ENCODE measurements at places on chromosomes 16 and 17.

DNA sequence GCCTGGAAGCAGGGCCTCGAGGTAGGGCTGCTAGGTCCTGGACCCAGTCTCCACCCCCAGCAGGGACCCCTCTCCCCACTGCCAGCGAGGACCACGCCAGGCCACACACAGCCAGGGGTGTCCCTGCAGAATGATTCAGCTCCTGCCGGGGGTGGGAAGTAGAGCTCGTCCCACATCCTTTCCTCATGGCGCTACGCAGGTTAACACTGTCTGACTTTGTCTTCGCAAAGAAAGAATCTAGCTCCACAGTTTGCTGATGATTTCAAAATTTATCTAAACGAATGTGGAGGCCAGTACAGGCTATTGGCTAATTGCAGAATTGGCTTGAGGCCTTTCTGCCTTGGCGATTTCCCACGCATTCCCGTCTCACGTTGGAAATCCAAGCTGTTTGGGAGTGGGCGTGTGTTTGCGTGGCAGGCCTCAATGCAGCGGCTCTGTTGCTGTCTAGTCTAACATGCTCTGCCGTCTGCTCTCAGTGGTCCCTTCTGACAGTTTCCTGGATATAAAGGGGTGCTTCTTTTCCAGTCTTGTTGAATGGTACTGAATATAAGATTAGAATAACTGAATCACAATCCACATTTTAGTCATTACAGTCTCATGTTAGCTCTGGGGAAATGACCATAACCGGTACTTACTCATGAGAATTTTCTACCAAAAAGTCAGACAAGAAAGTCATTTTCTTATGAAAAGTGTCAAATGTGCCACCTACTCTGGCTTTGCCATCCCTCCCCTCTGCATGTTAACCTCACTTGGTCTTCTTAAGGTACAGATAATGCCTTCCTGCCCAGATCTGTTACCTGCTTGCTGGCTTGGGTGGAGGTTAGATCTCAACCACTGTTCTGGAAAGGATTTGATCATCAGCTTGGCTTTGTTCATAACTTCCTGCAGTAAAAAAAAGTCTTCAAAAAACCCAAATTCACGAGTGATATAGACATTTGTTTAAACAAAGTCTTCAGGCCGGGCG is 252.4 kb downstream of the NTN1 start:
- DNase-seq: no peak

DNA sequence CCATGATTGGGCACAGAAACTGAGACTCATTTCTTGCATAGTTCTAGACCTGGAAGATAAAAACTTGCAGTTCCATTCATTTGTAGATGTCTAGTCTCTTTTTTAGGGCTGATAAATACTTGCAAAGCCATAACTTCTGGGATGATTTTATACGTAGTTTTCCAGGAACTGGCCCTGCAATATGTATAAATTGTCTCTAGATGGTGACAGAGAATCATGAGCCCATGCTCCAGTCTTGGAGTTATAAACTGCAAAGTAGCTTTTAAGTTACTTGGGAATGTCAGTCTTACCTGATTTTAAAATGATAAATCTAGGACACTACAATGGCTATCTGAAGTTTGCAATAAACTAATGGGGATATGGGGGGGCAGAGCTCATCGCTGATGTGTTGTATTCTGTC is 3.0 kb upstream of the ADAMTS18 start:
- DNase-seq: no peak

GRCh38 chr16:51655249-51655648 is 504.2 kb upstream of the SALL1 start:
- no peak for DNase-seq

DNA sequence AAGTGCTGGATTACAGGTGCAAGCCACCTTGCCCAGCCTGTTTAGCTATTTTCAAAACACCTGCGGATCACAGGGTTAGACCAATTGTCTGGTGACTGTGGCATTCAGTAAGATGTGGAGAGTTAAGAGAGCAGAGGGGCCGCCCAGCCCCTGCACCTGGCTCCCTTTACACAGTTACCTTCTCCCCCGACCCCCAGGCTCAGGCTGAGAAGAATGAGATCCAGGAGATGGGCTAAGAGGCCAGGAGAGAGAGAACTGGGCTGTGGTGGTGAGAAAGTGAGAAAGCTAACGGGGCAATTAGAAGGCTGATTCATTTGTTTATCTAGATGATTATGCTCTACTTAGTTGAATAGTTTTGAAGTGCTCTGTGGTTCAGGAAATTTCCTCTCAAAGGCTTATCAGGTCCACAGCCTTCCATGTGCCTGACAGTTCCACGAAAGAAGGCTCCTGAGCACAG is 67.8 kb upstream of the AXIN2 start:
- no peak for DNase-seq

DNA sequence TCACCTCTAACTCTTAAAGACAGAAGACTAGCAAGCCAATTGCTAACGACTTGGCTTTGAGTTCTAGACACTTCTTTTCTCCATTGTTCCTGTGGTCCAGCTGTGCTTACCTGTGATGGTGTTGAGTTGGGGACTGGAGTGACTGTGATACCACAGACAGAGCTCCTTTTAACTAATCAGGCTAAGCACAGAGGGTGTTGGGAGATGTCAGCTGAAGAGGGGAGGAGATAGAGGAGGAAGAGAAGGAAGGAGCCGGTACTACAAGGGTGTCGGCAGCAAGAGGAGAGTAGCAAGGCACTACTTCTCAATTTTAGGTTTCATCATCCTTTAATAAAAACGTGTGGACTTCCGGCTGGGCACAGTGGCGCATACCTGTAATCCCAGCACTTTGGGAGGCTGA is 5.1 kb upstream of the MYO1D start:
- DNase-seq: no peak

DNA sequence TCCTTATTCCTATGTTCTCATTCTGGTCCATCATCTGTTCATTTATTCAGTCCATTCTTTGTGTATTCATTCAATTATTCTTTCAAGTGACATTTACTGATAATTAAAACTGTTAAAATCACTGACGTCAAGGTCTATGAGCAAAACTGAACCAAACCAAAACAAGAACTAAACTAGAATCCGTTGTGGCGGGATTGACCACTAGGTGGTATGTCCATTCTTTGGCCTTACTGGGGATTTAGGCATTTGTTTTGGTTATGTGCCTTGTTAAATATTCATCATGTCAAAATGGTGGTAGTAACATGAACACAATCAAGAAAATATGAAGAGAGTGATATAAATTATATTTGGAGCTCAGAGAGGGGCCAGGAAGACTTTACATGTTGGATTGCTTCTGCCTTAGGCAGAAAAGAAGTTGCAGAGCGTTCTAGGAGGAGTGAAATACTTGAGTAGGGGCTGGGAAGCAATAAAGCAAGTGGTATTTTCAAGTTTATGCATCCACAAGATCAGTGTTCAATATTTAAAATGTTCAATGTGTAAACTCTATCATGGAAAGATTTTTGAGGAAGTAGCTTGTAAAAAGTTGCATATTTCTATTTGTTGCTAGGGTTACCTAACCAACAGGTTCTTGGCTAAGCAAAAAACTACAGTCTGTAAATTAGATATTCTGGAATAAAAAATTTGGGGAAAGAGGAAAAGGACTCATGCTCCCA is 129.0 kb downstream of the CDH13 start:
- DNase-seq: no peak

GRCh38 chr16:22174642-22175041 is 12.3 kb downstream of the SDR42E2 start:
- DNase-seq: no peak

DNA sequence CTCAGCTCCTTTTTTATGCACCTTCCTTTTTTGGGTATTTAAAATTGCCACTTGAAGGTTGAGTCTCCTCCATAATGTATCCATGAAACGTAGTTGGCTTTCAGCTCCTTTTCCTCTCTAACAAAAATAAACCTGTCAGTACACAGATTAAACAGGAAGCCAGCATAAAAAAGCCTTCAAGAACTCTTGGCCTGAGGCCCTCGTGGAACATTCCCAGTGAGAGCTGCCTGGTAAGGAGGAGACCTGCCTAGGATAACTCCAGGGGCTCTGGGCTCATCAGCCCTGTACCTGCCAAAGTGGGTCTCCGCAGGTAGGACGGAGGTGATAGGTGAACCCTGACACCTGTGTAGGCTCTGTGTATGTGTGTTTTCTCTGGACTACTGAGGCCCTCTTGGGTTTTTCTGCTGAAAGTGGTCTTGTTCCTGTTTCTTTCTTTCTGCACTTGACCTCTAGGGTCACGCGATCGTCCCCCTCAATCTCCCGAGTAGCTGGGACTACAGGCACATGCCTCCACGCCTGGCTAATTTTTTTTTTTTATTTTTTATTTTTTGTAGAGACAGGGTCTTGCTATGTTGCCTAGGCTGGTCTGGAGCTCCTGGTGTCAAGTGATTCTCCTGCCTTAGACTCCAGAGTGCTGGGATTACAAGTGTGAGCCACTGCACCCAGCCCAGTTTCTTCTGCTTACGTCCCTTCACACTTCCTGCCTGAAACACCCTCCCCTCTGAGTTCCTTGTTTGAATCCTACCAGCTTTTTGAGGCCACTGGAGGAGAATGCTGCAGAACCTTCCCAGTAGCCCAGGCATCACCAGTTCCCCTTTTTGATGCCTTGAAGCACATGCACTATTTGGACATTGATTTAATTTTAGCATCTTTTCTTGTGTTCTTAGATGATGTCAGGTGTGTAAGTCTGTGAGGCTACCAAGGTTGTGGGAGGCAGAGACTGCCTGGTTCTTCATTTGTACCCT is 9.8 kb downstream of the PGS1 start:
- no peak for DNase-seq

- DNase-seq: no peak
Observed at GRCh38 chr16:78444-79150, 572 bp downstream of the MPG start.

- DNase-seq: no peak
Observed at GRCh38 chr17:29862951-29863350, 67.1 kb downstream of the SSH2 start.

- no peak for DNase-seq
Observed at GRCh38 chr17:34502426-34502825, 77.0 kb upstream of the TMEM132E start.

GRCh38 chr16:31138621-31139578 is 3.4 kb upstream of the PRSS8 start:
- DNase-seq: no peak

GRCh38 chr17:4136373-4136772 is 6.5 kb downstream of the ZZEF1 start:
- DNase-seq: no peak

GRCh38 chr16:66639091-66639885 is 34.8 kb downstream of the CMTM3 start:
- no peak for DNase-seq

DNA sequence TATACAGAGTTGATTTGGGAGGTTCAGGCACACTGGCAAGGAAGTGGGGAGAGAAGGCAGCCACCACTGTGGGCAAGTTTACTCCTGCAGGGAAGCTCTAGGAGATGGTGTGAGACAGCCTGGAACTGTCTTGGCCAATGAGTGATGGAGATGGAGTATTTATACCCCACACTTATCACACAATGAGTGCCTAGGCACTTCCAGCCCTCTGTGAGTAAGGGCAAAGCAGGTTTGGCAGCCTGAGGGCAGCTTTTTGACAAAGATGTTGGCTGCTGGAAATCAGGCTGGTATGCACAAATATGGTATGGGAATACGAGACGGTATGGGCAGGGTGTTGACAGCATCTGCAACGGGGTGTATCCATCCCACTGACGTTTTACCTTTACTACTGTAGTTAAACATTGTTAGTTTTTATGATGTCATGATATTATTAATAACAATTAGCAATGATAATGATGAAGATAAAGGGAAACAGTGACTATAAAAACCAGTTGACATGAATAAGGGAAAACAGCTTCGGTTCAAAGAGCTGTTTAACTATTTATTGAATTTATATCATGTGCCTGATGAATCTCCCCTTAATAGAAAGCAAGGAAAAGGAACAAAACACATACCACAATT is 149.9 kb downstream of the CDK5R1 start:
- DNase-seq: no peak

DNA sequence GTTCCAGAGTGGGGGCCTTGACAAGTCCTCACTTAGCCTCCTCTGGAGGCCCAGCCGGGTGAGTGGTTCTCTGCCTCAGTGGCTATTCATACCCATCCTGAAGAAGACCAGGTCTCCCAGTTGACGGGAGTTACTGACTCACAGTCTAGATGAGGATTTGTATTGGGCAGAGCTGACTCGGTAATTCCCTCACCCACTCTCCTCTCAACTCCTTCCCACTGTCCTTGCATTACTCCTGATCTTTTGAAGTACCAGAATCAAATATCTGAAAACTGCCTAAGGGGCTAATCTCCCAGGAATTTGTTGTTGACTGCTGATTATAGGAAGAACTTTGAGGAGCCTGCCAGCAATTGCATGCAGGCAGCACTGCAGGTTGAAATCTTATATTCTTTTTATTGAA is 14.2 kb downstream of the SAP30BP start:
- DNase-seq: no peak

GRCh38 chr16:13543850-13544249 is 376.1 kb upstream of the ERCC4 start:
- DNase-seq: no peak

DNA sequence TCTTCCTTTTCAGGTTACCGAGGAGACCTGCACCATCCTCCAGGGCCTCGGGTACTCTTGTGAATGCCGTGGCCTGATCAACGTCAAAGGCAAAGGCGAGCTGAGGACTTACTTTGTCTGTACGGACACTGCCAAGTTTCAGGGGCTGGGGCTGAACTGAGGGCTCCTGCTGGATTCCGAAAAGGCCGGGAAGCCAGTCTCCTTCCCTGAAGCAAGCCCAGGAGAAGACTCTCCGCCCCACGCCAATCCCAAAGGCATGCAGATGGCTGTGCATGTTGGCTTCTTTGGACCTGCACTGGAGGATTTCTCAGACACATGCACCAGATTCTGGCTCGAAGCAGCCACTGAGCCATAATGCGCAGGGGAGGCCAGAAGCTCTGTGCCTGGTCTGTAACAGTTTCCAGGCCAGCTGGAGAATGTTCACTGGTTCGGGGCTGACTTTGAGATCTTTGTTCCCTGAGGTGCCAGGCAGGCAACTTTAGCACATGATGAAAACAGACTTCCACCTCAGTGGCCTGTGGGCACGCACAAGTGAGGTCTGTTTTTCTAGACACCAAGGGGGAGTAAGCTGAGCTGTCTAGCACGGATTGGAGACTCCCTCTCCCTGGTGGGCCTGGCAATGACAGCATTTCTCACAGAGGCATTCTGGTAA is 49.1 kb downstream of the ADCY7 start:
- DNase-seq: no peak

DNA sequence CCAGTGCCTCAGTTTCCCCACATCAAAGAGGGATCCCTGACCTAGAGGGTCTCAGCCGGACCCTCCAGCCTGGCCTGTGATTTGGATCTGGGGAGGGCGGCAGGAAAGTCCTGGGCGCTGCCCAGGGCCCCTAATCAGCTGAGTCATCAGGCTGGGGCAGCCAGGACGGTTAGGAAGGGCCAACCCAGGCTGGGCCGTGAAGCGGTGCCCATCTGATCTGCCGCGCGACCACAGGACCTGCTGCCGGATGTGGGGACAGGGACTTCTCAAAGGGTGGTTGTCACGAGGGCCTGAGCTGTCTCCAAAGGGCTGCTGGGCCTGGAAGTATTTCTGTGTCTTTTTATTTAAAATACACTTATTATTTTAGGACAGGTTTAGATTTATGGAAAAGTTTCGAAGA is 4.4 kb downstream of the TPSAB1 start:
- DNase-seq: no peak

- no peak for DNase-seq
Observed at GRCh38 chr17:30132615-30133014, 16.0 kb downstream of the NSRP1 start.

Measured in amygdala (tissue), 56 donors.